Glomerular endothelial cell (primary cell): ENCODE measurements at places on chromosomes 6 and 20.

GRCh38 chr6:28497306-28497705 is 18.3 kb downstream of the GPX6 start:
- no peak for DNase-seq

- no peak for DNase-seq
Observed at GRCh38 chr20:5141615-5142014, 14.8 kb downstream of the CDS2 start.

DNA sequence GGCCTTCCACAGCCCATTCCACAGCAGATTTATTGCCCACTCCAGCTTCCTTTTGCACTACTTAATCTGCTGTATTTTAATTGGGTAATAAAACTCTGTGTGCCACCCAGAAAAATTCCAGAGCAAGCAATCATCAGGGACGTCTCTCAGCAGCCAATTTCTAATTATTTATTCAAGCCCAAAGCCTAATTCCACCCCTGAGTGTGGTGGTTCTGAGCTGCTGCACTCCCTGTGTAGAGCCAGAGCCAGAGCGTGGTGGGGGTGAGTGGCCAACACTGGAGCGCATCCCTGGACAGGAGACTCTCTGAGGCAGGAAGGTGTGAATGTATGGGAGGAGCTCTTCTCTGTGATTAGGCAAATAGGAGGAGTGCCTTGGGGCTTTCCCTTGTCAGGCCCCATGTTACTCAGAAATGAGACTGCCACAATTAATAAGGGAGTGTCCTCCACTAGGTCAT is 66.1 kb downstream of the CD24 start:
- no peak for DNase-seq

GRCh38 chr20:17613328-17614175 is 43.7 kb downstream of the DSTN start:
- no peak for DNase-seq

- no peak for DNase-seq
Observed at GRCh38 chr20:43636429-43636828, 30.5 kb upstream of the MYBL2 start.
